CD4-positive, alpha-beta T cell treated with Interleukin-2 at 100 ng/mL for 4 hours (primary cell): ENCODE measurements at places on chromosomes 2 and 18.

- no peak for DNase-seq
Observed at GRCh38 chr2:144475044-144475443, 44.9 kb downstream of the ZEB2 start.

DNA sequence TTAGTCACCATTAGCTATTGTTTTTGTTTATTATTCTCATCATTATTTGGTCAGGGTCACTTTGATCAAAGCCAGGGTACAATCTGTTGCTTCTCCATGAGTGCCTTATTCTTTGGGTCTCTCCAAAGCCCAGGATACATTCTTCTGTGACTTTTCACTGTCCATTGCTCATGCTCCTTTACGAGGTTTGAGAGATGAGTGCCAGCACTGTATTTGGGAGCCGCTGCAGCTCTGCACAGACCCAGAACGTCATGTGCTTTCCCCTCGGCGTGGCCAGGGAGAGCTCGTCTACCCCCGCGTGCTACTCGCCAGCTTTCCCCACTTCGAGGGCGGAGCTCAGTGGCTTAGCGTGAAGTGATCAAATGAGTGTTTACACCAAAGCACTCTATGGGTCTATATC is 123.7 kb downstream of the COL6A3 start:
- no peak for DNase-seq

GRCh38 chr2:7272210-7272609 is 355.0 kb downstream of the RNF144A start:
- DNase-seq = no peak

GRCh38 chr2:96111257-96111640 is 5.1 kb downstream of the ADRA2B start:
- no peak for DNase-seq

DNA sequence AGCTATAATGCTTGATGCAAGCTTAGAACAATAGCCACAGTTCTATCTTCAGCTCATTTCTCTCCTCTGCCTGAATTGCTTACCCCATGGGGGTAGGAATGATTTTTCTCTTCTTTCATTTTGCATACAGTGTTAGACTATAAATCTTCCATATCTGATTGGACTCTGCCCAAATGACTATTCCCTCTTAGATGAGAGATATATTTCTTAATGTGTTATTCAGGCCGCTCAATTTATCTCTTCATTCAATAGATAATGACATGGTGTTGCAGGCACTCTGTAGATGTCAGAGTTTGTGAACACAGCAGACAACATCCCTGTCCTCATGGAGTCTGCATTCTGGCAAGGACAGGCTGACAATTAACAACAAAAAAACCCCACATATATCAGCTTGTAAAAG is 443.7 kb upstream of the CELF4 start:
- DNase-seq = no peak

GRCh38 chr2:36789181-36789804 is 92.8 kb downstream of the VIT start:
- DNase-seq = no peak

GRCh38 chr2:21500401-21500945 is 376.7 kb downstream of the TDRD15 start:
- DNase-seq = no peak

GRCh38 chr2:8125741-8126711 is 555.8 kb upstream of the ID2 start:
- no peak for DNase-seq

- DNase-seq = peak; percentile 14
Observed at GRCh38 chr18:32714571-32715148, 58.2 kb downstream of the KLHL14 start.

- DNase-seq = no peak
Observed at GRCh38 chr2:102271844-102272243, 39.5 kb upstream of the IL1RL1 start.

GRCh38 chr2:138243372-138243771 is 258.2 kb upstream of the SPOPL start:
- no peak for DNase-seq

GRCh38 chr2:234048049-234048448 is 2.5 kb upstream of the SPP2 start:
- no peak for DNase-seq

DNA sequence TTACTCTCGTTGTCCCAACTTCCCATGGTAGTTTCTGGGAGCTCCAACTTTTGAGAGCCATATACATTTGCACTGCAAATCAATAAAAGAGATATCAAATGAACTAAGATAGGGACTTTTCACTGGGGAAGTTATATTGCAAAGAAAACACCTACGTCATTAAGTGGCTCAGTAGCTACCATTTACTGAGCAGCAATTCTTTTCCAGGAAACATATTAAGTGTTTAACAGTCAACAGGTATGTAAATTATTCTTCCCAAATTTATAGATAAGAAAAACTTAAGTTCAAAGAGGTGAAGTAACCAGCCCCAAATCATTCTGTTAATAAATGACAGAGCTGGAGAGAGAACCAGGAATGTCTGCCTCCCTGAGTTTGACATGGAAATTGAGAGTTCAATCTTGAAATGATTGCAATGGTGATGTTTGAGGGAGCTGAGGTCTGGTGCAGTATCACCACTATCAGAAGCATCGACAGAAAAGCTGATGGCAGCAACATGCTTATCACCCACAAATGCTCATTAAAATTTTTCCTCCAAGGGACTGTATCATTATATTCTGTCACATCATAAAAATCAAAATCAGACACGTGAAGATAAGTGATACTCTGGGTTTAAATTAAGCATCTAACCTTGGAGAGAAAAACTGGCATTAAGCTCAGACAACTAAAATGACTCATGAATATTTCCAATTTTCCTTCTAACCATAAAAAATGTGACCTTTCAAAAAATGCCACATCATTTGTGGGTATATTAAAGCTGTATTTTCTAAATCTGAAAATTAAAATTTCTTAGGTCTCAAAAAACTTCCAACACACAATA is 43.4 kb downstream of the GAREM1 start:
- DNase-seq = no peak

DNA sequence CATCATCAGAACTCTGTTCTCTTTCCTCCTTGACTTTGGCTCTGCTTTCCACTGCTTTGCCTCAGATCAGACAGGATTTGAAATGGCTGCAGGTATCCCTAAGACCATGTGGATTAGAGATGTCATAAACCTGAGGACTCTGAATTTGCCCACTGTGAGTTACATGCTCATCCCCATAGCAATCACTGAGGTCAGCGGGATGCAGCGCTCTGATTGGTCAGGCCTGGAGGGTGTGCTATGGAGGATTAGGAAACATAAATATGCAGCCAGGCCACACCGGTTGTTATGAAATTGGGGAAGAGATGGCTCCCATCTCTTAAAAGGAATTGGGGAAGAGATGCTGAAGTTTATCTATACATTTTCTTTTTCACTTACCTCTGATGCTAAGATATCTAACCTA is 73.7 kb upstream of the DNAJC10 start:
- DNase-seq = peak; percentile 16

DNA sequence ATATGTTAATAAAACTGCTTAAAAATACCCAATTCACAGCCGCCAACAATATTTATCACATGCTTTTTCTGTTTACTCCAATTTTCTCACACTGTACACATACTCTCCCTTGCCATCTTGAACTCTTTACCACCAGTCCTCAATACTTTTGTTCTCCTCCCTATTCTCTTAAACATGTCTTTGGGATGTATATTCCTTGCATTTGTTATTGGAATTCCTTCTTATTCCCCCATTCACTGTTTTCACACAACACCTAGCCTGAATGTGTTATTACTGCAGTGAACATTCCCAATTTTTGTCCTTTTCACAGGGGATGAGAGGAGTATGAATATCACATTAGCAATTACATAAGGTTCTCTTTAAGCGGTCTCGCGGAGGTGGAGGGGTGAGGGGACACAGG is 94.7 kb downstream of the USP34 start:
- no peak for DNase-seq

- DNase-seq = peak; percentile 62
Observed at GRCh38 chr2:174778085-174778981, 14.1 kb upstream of the CHRNA1 start.

GRCh38 chr2:150234787-150235446 is 252.6 kb downstream of the RND3 start:
- DNase-seq = no peak

DNA sequence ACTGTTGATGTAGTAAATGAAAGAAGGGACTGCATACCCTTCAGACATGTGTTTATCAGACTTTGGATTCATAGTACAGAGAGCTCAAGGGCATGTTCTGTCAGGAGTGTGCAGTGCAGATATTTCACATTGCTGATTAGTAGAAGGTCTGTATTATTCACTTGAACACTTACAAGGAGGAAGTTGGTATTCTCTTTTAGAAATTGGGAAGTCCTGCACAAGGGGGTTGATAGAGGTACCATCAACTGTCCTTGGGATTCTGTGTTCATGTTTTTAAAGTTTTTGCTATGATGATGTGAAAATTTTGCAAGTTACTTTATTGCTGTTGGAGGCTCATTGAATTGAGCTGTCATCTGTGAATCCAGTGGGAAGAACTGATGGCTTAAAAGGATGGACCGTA is 6.7 kb downstream of the PSMD1 start:
- no peak for DNase-seq
